ENCODE measurements at places on chromosomes 12 and 14.

GRCh38 chr12:85606455-85606854 is 229.8 kb downstream of the RASSF9 start:
- DNase-seq = no peak

GRCh38 chr12:66319266-66319954 is 17.1 kb downstream of the HELB start:
- DNase-seq = no peak

- DNase-seq = no peak
Observed at GRCh38 chr12:92735131-92735721, 32.4 kb downstream of the PLEKHG7 start.

DNA sequence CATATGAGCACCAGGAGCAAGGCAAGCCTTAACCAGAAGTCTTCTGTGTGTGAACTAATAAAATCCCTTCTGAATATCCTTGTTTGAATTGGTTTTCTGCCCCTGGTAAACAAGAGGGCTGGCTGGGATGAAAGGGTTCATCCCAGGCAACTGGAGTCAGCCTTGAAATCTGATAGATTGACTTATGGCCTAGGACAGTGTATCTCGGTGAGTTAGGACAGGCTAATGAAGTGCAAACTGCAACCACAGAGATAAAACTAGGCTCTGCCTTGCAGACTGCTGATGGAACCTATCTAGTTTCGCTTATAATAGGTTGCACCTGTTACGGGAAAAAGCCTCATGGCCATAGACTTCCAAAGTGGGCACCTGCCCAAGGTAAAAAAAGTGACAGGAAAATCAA is 451.9 kb upstream of the NOVA1 start:
- no peak for DNase-seq

- peak; percentile 72 for DNase-seq
Observed at GRCh38 chr12:123532808-123533649, 490 bp downstream of the RILPL1 start.

DNA sequence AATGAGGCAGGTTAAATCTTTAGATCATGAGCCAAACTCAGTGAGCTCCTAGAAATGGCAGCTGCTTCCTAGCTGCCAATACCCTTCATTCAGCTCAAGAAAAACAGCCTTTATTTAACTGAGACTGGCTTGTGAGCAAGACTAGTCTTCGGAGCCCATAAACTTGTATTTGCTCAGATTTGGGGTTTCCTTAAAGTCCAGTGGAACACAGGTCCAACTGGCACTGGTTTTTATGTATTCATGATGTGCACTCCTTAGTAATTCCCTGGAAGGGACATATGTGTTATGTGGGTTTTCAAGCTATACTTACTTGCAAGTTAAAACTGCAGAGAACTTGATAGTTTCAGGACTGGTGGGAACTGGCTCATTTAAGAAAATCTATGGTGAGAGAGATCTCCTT is 380.1 kb upstream of the TMEM132C start:
- no peak for DNase-seq

DNA sequence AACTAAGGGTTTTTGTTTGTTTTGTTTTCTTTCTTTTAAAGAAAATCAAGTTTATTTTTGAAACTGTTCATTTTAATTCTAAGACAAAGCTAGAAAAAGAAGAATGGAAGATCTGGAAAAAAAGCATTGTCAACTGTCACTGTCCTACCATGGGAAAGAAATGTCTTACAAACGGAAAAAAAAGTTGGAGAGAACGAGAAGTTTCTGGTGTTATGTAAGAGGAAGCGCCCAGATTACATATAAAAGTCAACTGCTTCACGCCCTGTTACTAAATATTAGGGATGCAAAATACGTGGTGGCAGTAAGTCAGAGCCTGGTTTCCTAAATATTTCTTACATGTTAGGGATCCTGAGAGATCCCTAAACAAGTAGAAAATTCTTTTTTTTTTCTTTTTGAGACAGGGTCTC is 14.3 kb upstream of the FBXL14 start:
- DNase-seq = no peak

DNA sequence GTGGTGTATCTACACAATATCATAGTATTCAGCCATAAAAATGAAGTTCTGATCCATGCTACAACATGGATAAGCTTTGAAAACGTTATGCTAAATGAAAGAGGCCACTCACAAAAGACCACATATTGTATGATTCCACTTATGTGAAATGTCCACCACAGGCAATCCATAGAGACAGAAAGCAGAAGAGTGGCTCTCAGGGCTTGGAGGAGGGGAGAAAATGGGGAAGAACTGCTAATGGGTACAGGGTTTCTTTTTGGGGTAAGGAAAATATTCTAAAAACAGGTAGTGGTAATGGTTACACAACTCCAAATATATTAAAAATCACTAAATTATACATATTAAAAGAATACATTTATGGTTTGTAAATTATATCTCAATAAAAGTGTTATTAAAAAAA is 16.5 kb downstream of the SCNN1A start:
- no peak for DNase-seq

DNA sequence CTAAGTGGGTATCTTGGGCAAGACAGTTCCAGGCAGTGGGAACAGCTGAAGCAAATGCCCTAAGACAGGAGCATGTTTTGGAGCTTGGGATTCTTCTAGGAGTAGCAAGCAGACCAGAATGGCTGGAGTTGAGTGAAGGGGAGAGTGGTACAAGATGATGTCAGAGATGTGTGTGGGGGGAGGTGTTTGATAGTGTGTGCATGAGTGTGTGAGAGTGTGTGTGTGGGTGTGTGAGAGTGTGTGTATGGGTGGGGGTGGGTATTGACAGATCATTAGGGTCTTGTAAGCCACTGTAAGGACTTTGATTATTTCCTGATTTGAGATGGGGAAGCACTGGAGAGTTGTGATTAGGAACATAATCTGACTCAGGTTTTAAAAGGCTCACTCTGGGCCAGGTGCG is 78.4 kb downstream of the TTC8 start:
- DNase-seq = no peak

GRCh38 chr12:130576371-130576816 is 139.7 kb downstream of the RIMBP2 start:
- no peak for DNase-seq

- peak; percentile 55 for DNase-seq
Observed at GRCh38 chr12:109927622-109928021, 27.5 kb downstream of the TCHP start.

DNA sequence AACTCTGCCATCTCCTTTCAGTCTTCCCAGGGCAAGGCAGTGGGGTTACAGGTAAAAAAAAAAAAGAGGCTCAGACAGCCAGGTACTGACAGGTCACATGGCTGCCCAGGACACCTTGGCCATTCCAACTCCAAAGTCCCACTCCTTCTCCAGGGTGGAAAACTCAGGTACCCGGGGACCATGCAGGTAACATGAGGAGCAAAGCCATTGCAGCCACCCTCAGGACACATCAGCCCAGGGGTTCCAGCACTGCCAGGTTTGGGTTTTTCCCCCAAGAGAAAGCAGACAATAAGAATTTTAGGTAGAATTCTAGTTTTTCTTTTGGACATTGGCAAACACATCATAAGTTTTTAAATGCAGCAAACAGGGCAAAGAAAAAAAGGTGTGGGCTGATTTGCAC is 15.3 kb downstream of the FAM222A start:
- no peak for DNase-seq

- peak; percentile 86 for DNase-seq
Observed at GRCh38 chr14:52369305-52369801, 55.2 kb downstream of the PTGER2 start.

DNA sequence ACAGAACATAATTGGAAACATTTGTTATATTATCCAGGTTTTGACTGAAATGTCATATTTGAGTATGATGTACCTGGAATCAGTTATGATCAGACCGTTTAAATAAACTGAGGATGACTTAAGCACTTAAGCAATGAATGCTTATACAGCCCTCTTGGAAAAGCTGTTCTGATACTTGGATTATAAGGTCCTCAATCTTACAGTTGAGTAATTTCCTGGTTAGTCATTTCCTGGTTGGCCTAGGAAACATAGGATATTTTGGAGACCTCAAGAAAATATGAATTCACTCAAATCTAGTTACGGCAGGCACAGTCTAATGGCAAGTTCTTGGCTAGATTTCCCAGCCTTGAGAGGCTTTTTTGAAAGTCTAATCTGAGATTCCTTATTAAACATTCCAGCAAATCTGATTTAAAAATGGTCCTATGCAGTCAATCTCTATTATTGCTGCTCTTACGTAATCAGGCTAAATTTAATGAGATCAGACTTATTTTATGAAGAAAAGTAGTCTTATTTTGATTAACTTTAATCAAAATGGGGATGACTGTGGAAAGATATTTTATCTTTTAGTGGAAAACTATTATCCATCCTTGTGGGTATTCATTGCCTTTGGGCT is 447.2 kb downstream of the SNAPC1 start:
- DNase-seq = no peak

- DNase-seq = no peak
Observed at GRCh38 chr12:57196439-57196838, 20.2 kb upstream of the NXPH4 start.

DNA sequence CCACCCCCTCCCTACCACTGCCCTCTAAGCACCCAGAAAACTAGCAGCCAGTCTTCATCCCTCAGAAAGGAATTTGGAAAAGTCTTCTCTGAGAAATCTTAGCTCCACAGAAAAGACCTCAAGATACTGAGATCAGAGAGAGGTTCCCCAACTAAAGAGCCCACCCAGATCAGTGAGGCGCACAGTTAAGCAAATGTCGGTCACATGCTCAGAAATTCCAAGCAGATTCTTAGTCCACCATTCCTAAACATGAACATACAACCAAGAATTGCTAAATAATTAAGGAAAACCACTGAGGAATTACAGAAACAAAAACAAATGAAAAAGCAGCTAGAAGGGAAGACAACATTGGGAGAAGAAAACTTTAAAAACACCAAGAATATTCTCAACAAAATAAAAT is 32.3 kb downstream of the MED13L start:
- no peak for DNase-seq

GRCh38 chr12:107998863-107999262 is 130.2 kb upstream of the WSCD2 start:
- no peak for DNase-seq

- DNase-seq = no peak
Observed at GRCh38 chr12:62379723-62380045, 86.9 kb upstream of the MON2 start.

DNA sequence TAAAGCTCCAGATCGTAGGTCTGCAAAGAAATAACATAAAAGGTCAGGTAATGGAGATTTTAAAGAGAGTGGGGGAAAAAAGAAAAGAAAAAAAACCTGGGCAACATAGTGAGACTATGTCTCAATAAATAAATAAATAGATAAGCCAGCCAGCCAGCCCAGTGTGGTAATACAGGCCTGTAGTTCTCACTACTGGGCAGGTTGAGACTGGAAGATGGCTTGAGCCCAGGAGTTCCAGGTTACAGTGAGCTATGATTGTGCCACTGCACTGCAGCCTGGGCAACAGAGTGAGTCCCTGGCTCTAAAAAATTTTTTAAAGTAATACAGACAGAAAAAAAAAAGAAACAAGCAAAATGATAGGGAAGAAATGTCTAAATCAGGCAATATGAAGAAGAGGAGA is 43.2 kb upstream of the BBS10 start:
- no peak for DNase-seq

DNA sequence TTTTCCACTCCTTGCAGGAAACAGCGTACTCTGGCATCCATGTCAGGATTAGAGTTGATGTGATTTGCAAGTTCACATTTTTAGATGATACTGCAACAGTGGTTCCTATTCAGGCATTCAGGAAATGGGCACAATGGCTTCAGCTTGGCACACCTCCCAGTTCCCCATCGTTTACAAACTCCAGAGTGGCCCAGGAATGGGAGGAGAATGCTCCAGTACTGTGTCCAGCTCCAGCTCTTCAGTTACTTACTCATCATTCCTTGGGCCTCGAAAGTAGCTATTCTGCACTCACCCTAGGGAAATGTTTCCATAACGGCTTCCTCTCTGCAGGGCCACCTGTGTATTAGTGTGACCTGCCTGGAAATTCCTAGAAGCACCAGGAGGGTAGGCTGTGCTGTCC is 239.7 kb upstream of the RGS6 start:
- DNase-seq = peak; percentile 37

- DNase-seq = no peak
Observed at GRCh38 chr14:24198814-24199524, 3.7 kb upstream of the TM9SF1 start.

GRCh38 chr14:23171222-23171975 is 12.1 kb downstream of the SLC7A8 start:
- DNase-seq = no peak

- no peak for DNase-seq
Observed at GRCh38 chr12:53170876-53171724, 9.4 kb upstream of the ZNF740 start.

GRCh38 chr12:97235102-97235501 is 227.5 kb upstream of the RMST start:
- DNase-seq = no peak

GRCh38 chr14:77660754-77661153 is 44.3 kb upstream of the SPTLC2 start:
- no peak for DNase-seq

DNA sequence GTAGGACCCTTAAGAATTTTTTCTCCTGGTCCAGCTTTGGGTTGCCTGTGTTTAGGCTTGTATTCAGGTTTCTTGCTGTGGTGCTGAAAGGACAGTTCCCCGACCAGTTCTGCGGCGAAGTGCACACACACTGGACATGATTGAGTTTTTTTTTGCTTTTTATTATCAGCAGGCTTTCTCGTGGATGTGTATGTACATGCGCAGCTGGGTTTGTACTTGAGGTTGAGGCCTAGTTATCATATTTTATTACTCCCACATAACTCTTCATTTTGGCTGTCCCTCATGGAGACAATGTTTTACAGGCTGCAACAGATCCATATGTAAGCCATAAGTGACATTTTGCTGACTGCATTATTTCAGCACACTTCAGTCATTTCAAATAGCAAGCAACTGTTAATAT is 2.5 kb downstream of the SCN8A start:
- DNase-seq = peak; percentile 55

- no peak for DNase-seq
Observed at GRCh38 chr12:84696908-84697540, 215.6 kb downstream of the SLC6A15 start.

DNA sequence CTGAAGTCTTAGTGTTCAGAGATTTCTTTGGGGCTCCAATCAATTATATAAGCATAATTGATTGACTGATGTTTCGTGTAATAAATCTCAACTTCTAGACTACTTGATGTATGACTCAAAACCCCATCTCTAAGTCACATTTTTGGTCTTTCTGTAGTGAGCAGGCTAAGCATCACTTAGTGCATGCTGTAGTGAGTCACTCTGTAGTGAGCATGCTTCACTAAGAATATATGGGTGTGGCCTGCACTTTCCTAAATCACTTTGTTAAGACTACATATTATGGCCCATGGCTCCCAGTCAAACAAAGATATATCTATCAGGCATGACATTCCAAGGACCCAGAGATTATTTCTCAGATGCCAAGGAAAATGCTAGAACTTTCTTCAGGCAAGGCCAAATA is 909.4 kb upstream of the LRFN5 start:
- DNase-seq = no peak

DNA sequence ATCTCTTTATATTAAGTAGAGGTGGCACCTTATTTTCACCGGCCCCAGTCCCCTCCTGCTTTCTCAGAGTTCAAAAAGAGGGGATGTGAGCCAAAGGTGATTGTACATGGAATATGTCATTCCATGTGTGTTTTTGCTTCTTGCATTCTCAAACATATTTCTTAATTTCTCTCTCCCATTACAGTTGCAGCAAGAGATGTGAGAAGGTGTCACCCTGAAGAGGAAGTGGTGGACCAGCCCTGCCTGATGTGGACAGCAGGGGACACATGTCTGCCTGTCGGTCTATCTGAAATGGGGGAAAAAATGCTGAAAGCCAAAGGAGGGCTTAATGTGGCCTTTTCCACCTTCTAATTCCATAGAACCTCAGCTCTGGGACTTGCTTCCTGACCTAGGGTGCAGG is 1.9 kb upstream of the FOXN3 start:
- DNase-seq = no peak

GRCh38 chr14:68580671-68581070 is 212.2 kb downstream of the ZFP36L1 start:
- no peak for DNase-seq

Measured in urothelium cell line (cell line).